ENCODE measurements at places on chromosomes 3 and 15.

- DNase-seq = no peak
Measured at GRCh38 chr15:77695961-77696582, 63.4 kb upstream of the LINGO1 start.

GRCh38 chr15:78110096-78110495, 17.7 kb downstream of the SH2D7 start:
- no peak for DNase-seq

DNA sequence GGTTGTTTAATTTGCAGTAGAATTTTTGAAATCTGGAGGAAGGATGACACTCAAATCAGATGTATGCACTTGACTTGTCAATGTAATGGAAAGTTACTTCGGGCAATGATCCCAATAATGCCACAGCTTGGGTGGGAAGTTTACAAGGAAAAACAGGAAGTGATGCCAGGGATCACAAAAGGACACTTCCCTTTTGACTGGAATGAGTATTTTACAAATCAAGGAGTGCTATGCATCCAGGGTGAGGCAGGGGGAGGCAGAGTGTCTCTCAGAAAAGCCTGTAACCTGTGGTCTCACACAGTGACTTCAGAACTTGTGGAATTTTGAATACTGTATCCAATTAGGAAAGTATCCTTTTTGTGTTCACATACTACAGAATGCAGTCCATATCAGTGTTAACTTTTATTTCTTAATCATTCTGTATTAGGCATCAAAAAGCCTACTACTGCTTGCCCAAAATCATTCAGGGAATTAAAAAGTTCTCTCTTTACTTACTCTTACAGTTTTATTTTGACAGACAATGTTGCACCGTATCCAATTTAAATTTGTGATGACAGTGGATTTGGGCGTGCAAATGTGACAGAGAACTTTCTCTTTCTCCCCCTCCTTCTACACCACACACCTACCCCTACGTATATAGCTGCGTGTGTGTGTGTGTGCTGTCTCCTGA, 445.1 kb downstream of the MECOM start:
- no peak for DNase-seq

DNA sequence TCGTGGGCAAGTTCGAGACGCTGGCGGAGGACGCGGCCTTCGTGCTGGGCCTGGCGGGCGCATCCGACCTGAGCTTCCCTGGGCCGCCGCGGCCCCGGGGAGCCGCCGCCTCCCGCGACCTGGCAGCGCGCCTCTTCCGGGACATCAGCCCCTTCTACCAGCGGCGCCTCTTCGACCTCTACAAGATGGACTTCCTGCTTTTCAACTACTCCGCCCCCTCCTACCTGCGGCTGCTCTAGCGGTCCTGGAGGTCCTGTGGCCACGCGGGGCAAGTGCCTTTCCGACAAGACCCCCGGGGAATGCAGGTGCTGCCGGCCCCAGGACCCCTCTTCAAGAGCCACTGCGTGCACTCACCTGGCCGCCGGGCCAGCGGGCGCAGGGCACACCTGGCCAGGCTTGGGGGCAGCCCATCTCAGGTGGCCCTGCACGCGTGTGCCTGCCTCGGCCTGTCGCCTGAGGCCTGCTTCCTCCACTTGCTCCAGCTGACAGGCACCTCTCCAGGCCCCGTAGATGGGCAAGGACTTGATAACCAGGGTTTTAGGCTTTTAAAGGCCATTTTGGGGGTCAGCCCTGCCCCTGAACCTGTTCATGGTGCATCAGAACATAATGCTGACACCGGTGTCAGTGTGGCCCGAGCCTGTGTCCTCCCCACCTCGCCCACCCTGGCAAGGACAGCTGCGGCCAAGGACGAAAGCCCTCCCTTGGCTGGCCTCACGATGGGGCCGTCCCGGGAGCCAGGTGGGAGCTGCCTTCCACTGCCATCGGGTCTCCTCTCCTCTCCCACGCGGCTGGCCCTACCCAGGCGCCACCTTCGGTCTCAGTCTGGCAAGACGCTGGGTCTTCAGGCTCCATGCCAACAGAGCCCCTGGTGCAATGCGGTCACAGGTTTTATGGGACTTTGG, 16.1 kb downstream of the C3orf22 start:
- DNase-seq = no peak

GRCh38 chr3:126103121-126104027, 19.4 kb upstream of the SLC41A3 start:
- no peak for DNase-seq

DNA sequence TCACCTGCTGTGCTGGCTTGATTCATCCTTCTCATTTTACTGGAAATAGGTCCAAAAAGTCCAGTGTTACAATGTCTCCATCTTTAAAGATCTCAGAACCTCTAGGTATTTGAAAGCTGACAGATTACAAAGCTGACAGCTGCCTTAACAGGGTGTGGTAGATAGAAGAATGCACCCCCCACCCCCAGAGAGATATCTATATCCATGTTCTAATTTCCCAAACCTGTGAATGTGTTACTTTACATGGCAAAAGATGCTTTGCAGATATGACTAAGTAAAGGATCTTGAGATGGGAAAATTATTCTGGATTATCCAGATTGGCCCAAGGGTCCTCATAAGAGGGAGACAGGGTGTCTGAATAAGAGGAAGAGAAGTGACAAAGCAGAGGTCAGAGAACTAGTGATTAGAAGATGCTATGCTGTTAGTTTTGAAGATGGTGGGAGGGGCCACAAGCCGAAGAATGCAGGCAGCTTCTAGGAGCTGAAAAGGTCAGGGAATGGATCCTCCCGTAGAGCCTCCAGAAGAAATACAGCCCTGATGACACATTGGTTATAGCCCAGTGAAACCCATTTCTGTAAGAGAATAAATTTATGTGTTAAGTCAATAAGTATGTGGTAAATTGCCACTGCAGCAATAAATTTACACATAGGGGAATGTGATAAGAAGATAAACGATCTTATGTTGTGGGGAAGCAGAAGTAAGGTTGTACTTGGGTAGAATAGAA, 21.5 kb upstream of the FSTL1 start:
- DNase-seq = no peak

GRCh38 chr15:82103468-82103867, 57.6 kb upstream of the MEX3B start:
- DNase-seq = no peak
